ENCODE measurements at places on chromosomes 5 and 9.

DNA sequence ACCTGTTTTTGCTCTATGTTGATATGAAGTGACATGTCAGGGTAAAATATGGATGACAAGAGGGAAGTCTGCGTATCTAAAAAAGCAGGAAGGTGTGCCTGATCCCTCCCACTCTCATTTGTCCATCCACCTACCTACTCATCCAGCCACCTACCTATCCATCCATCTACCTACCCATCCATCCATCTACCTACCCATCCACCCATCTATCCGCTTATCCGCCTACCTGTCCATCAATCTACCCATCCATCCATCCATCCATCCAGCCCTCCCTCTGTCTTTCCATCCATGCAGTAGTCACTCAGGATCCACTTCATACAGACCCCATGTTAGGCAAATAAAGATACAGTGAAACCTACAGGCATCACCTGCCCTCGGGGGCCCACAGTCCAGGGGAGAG lies 32.4 kb downstream of the LMX1B start:
- DNase-seq: no peak

- no peak for DNase-seq
These were observed 22.8 kb upstream of the NDST1 start for GRCh38 chr5:150484964-150485692.

DNA sequence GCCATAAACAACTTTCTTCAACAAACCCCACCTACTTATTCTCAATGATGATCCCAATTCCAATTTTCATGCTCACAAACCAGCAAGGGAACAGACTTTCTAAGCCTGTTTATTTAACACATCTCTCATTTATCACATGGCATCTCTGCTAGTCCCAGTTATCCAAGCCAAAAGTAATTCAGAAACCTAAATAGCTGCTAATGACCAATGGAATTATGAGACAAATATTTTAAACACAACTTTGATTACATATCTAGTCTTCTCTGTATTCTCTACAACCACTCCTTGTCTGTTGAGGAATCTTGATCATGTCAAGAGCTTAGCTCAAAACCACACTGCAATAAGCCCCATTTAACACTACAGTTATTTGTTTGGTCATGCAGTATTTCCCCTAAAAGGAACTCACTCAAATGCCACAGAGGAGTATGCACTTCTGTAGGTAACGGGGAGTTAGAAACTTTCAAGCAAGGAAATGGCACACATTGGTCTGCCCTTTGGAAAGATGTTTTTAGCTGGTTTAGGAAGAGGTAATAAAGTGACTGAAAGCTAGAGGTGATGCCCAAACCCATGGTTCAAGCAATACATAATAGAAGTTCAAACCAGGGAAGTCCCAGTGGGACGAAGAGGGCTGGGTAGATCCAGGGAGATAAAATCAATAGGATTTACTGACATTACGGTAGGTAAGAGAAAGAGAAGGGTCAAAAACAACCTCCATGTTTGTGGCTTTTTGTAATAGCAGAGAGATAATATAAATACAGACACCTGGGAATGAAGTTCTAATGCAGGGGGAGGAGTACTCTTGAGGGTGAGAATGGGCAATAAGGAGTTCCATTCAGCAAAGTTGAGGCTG lies 42.1 kb upstream of the HTR4 start:
- DNase-seq: no peak

- no peak for DNase-seq
These were observed 7.2 kb downstream of the NDUFS6 start for GRCh38 chr5:1808439-1808838.

GRCh38 chr5:14395411-14395810 lies 186.2 kb upstream of the OTULINL start:
- DNase-seq: no peak

DNA sequence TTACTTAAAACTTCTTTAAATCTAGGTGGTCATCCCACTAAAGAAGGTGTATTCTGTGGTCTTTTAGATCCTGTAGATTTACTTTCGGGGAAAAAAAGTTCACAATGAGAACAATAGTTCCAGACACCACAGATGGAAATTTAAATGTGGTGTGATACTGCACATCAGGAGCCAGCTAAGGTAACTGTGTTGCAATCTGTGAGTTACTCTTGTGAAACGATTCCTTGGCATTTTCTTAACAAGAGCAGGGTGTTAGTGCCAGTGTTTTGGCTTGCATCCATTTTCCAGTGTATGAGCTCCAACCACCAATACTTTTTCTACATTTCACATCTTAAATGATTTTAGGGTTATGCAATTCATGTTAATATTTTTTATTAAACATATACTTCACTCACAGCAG lies 674.5 kb downstream of the CETN3 start:
- DNase-seq: no peak

DNA sequence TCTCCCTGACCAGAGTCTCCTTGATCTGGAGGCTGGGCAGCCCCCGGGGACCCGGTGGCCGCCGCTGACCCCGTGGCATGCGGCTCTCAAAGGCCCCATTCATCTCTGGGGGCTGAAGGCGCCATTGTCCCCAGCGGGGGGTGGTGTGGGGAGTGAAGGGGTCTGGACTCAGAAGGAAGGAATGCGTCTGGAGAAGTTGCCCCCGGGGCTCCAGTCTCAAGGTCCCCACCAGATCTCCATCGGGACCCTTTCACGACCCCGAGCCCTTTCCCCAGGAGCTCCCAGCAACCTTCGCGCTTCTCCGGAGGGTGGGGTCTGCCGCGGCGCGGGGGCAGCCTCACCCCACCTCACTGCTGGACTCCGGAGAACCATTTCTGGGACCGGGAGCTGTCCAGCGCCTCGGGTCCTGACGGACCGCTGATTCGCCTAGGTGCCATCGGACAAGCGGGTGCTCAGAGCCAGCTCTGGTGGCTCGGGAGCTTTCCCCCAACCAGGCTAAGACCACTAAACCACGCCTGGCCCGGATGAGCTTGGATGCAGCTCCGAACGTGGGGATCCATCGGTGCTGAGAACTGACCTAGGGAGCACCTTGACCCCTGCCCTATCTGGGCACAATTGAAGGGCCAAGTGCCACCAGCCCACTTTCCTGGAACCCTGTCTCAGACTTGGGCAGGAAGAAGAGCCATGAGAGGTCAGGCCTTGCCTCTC lies 5.1 kb upstream of the PCDH1 start:
- no peak for DNase-seq

DNA sequence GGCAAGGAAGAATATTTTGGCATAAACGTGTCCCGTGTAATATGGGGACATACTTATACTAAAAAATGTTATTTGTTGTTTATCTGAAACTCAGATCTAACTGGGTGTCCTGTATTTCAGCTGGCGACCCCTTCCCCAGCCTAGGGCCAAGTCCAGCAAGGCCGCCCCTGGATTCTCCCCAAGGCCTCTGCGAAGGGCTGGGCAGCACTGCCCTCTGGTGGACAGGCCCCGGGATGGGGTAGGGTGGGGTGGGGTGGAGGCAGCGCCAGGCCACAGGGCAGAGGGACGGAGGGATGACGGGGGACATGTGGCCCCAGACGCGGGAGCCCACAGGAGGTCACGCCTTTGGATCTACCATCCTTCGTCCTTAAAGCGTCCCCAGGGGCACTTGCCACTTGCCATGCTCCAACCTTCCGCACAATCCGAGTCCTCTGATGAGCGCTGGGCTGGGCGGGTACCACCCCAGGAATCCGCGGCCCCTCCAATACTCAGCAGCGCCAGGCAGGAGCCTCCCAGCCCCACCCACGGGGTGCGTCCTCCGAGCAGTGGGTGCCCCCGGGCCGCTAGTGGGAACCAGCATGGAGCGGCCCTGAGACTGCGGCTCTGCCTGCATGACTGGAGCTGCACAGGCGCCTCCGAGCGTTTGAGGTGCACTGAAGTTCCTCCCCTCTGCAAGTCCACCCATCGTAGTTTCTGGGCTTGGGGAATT lies 7.1 kb upstream of the AGPAT2 start:
- DNase-seq: no peak

GRCh38 chr9:14250794-14251153 lies 63.2 kb downstream of the NFIB start:
- no peak for DNase-seq

DNA sequence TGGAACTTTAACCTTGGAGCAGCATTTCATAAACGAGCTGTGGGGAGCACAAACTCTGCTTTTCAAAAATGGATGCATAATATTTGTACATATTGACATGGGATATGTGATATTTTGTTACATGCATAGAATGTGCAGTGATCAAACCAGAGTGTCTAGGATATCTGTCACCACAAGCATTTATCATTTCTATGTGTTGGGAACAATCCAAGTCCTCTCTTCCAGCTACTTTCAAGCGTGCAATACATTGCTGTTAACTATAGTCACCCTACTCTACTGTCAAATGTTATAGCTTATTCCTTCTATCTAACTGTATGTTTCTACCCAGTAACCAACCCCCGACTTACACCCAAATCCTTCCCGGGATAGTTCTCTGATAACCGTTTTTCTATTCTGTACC lies 15.0 kb upstream of the C5orf58 start:
- no peak for DNase-seq

DNA sequence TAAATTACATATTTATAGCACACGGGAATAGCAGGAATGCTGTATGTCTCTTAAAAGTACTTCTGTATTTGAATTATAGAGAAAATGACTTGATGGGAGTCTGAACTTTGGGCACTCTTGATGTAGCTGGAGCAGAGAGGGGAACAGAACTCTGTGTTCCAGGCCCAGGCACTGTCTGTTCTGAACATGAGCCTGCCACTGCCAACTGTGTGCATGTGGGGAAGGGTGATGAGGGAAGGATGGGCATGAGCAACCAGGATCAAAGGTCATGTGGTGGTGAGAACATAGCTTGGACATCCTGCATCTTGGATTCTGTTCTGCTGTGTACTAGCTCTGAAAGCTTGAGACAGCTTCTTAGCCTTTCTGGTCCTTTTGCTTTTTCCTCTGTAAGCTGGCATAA lies 16.4 kb upstream of the ZBED3 start:
- DNase-seq: no peak

DNA sequence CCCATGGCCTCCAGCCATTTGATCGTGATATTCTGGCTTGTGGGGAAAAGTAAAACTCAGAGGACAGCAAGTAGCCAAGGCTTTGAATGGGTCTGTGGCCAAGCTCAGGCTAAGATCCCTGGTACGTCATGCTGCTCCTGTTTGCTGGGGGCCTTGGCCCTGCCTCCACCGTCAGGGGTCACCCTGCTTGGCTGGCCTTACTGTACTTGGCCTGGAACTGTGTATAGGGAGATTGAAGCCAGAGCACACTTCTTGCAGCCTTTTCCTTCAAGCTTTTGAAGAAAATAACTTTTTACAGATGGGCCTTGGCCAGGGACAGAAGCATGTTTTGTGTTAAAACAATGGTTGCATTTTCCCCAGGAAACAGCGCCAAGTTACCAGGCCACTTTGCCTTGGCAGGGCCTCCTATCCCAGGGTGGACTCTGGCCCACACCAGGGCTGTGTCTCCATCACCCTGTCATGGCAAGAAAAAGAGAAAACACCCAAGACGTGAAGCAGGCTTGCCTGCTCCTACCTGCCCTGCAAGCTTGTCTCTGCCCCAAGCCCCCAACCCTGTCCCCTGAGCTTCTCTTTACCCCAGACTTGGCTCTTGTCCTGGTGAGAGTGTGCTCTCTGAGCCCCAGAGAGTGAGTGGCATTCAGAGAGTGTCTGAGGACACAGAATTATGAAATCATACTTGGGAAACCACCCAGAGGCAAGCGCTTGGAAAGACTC lies 286.9 kb downstream of the GADD45G start:
- DNase-seq: no peak

DNA sequence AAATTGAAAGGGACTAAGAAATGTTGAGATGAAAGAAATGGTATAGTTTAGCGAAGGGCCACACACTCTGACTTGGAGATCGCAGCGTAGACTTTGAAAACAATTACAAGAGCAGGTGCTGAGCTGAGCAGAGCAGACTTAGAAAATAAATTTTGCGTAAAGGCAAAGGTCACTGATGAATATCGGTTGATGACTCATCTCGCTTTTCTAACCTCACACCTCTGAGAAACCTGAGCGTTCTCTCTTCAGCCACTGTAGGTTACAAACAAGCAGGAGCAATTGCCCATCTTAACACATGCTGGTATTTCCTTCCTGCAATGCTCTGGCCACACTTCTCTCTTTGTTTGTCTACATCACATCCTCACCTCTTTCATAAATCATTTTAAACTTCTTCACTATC lies 190.6 kb upstream of the C9orf72 start:
- no peak for DNase-seq

GRCh38 chr5:9624196-9624947 lies 5.8 kb downstream of the TAS2R1 start:
- DNase-seq: no peak

DNA sequence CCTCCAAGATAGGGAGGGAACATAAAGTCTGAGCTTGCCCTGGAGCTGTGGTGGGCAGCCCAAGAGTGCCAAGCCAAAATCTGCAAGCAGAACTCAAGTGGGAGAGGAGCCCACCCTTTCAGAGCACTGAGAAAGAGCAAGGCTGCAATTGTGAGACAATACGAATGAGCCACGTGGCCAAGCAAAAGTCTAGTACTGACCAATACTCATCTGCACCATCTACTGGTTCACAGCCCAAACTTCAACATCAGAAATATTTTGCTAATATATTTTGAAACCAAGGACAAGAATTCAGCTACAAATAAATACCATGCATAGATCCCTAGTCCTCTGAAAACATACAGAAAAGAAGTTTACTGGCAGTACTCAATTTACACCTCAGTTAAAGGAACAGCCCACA lies 696.2 kb upstream of the COX7C start:
- no peak for DNase-seq

DNA sequence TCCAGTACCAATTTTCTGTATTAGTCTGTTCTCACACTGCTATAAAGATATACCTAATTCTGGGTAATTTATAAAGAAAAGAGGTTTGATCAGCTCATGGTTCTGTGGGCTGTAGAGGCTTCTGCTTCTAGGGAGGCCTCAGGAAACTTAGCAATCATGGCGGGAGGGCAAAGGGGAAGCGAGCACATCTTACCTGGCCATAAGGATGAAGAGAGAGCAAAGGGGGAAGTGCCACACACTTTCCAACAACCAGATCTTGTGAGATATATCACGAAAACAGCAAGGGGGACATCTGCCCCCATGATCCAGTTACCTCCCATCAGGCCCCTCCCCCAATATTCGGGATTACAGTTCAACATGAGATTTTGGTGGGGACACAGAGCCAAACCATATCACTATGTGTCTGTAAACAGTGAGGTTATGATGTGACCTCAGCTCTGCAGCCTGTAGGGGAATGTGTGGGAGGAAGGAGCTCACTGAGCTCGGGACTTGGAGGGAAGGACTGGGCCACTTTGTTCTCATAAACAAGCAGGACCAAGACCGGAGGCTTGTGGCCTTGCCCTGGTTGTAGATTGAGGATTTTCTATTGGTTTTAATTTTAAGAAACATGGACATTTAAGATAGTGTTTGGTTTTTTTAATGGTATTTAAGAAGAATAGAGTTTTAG lies 85.2 kb downstream of the EHMT1 start:
- no peak for DNase-seq

- no peak for DNase-seq
These were observed 301.5 kb upstream of the ACTBL2 start for GRCh38 chr5:57784121-57784520.

Measured in posterior cingulate gyrus (tissue), 11 donors.